ENCODE measurements at places on chromosomes 11 and 22. TPM values are rescaled to one million over a fixed set of nuclear protein-coding genes. Genes with fewer than 3 reads are reported as not detected.

PANX2 gene
- total RNA-seq = 2.5 TPM

SCGB1C1 gene
- not detected for total RNA-seq

OR6M1 gene
- total RNA-seq = not detected

OR5M3 gene
- not detected for total RNA-seq

GLYATL1 gene
- 2.7 TPM for total RNA-seq

OOSP2 gene
- total RNA-seq = not detected

DEFB131B gene
- not detected for total RNA-seq

GAL3ST1 gene
- 8.8 TPM for total RNA-seq

- H3K4me1 ChIP-seq = peaks cover 11% of the 10 kb centered on the region
- H3K27me3 ChIP-seq = no peaks in the 10 kb centered on the region
- no peaks in the 10 kb centered on the region for H3K36me3 ChIP-seq
- H3K4me3 ChIP-seq = no peak overlapping the region
- no peak overlapping the region for H3K27ac ChIP-seq
Measured at GRCh38 chr11:82864268-82864667, 36.0 kb downstream of the PRCP start.

DNA sequence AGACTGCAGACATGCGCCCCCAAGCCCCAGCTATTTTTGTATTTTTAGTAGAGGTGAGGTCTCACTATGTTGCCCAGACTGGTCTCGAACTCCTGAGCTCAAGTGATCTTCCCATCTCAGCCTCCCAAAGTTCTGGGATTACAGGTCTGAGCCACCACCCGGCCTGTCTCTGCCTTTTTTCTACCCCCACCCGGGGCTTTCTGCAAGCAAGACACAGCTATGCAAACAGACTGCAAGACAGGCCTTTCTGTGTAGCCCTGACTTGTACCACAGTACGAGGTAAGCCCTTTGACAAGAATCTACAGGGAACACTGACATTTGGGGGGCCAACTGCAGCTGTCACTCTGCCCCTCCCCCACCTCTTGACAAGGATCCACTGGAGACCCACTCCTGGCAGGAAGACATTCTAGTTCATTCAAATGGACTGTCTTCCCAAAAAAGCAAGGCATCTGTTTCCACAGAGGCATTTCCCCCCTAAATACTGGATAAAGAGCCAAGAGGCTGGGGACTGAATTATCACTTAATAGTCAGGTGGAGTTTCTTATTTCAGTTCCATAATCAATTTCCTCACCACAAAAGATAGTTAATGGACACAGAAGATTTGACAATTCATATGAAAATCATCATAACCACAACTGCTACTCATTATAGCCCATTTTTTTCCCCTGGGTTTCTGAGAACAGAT is 118.2 kb downstream of the ABTB2 start:
- no peak overlapping the region for H3K4me3 ChIP-seq
- DNase-seq = no peak
- H3K27me3 ChIP-seq = no peaks in the 10 kb centered on the region

DNA sequence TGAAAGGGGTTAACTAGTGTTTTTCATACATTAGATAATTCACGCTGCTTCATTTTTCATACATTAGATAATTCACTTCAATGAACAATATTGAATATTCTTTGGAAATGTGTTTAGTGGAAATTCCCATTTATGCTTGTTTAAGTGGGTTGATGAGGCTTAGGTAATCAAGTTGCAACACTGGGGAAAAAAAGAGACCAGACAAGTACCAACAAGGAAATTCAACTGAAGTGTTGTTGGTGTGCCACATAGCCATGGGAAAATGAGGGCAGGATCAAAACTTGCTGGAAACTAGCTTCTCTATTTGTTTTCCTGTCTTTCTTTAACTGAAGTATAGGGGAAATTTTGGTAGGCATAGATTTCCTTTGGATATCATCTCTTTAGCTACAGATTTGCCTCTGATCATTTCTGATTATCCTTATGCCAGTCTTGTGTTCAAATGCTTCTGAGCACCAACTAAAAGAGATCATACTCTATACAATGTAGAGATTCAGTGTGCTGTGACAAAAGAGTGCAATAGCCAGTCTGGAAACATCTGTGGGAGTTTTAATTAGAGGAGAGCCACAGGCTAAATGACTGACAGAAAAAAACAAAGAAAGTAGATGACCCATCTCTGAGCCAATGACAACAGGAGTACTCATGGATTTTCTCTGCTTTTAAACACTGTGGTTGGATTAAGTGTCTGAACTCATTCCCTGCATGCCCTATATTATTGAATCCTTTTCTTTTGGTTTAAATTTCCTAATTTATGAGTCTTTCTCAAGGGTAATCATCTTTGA is 67.6 kb upstream of the CTSC start:
- no peak for DNase-seq
- no peaks in the 10 kb centered on the region for H3K36me3 ChIP-seq
- H3K27ac ChIP-seq = no peak overlapping the region
- H3K4me1 ChIP-seq = peaks cover 11% of the 10 kb centered on the region
- H3K27me3 ChIP-seq = no peaks in the 10 kb centered on the region

DNA sequence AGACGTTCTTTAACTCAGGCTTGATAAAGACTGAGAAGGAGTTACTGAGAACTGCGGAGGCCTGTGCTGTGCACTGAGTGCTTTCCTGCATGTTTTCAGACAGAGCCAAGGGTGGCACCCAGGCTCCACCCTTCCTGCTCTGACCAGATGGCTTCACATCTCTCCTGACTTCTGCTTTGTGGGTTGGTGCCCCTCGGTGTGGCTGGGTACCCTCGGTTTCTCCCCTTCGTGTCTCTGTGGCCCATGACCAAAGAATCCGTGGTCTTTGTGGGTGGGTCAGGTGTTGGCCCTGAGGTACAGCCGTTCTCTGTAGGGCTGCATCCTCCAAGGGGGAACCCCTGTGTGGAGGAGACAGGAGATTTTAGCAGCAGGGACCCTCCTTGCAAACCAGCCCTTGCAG is 34.3 kb downstream of the GRIK4 start:
- peaks cover 13% of the 10 kb centered on the region for H3K4me1 ChIP-seq
- no peak overlapping the region for H3K4me3 ChIP-seq
- H3K36me3 ChIP-seq = no peaks in the 10 kb centered on the region
- no peak for DNase-seq

DNA sequence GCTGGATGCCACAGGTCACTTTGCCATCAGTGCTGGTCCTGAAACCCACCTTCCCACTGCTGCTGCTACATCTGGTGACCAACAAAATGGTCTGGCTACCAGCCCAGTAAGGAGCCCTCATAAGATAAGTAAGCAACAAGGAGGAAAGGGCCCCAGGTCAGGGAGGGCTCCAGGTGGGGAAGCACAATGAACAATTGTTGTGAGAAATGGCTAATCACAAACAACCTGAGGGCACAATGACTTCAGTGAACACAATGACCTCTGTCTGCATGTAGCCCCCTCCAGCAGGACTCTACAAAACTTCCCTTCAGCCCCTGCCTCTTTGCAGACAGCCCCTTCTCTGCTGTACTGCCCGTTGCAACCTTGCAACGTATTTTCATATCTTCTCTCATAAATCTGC is 19.4 kb upstream of the FBLN1 start:
- no peak for DNase-seq
- H3K4me3 ChIP-seq = no peak overlapping the region
- no peaks in the 10 kb centered on the region for H3K27me3 ChIP-seq
- H3K4me1 ChIP-seq = peaks cover 12% of the 10 kb centered on the region

DNA sequence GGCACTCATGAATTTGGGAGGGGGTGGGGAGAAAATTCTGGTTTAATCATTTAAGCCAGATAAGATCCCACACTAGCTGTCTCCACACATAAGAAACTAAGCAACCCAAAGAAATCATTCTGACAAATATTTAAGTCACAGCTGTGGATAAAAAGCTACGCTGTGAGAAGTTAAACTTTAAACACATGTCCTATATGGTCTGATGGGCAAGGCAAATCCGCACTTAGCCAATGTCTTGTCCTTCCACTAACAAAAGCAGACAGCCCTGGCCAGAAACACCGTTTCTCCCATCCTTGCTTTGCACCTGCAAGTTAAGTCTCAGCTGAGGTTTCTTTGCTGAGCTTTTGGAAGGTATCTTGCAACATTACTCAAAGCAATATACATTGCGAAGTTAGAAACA is 68.0 kb downstream of the ETS1 start:
- peaks cover 94% of the 10 kb centered on the region for H3K27me3 ChIP-seq
- DNase-seq = no peak
- no peaks in the 10 kb centered on the region for H3K36me3 ChIP-seq

- H3K27ac ChIP-seq = no peak overlapping the region
- peaks cover 5% of the 10 kb centered on the region for H3K36me3 ChIP-seq
- no peak for DNase-seq
Measured at GRCh38 chr11:16321148-16321547, 35.2 kb downstream of the SOX6 start.

GRCh38 chr11:131388030-131388429 is 17.6 kb downstream of the NTM start:
- no peak for DNase-seq
- no peak overlapping the region for H3K4me3 ChIP-seq
- H3K27me3 ChIP-seq = no peaks in the 10 kb centered on the region
- H3K4me1 ChIP-seq = peaks cover 3% of the 10 kb centered on the region
- no peaks in the 10 kb centered on the region for H3K36me3 ChIP-seq

DNA sequence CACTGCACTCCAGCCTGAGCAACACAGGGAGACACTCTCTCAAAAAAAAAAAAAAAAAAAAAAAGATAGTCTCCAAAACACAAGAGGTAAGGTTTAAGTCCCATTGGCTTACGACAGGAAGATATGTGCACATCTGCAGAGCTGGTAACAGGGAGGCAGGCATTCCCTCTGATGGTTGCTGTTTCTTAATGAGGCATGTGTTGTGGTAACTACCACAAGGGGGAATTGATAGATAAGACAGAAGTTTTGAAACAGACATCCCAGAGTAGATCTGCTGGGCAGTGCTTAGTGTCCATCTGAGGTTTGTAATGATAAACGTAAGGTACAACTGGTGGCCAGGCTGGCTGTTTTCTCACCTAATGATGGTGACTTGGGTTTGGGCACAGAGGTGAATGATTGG is 4.7 kb downstream of the EIF1AD start:
- peak overlapping the region; percentile 81 for H3K4me3 ChIP-seq
- no peak overlapping the region for H3K27ac ChIP-seq
- peaks cover 13% of the 10 kb centered on the region for H3K36me3 ChIP-seq
- H3K4me1 ChIP-seq = peaks cover 13% of the 10 kb centered on the region
- no peak for DNase-seq

DNA sequence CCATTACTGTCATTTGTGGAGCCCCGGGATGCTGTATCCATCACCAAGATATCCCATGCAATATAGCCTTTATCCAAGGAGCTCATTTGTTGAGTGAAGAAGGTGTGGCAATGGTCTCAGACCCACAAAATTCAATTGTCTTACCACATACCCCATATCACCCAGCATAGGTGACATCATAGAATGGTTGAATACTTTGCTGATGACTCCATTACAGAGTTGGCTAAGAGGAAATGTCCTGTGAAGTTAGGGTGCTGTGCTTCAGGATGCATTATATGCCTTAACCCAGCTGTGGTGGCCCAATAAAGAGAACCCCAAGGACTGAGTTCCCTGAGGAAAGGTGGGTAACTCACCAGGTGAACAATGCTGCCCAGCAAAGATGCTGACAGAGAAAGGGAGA is 113.7 kb downstream of the EFCAB6 start:
- H3K27ac ChIP-seq = no peak overlapping the region
- no peaks in the 10 kb centered on the region for H3K36me3 ChIP-seq
- H3K27me3 ChIP-seq = peaks cover 6% of the 10 kb centered on the region

DNA sequence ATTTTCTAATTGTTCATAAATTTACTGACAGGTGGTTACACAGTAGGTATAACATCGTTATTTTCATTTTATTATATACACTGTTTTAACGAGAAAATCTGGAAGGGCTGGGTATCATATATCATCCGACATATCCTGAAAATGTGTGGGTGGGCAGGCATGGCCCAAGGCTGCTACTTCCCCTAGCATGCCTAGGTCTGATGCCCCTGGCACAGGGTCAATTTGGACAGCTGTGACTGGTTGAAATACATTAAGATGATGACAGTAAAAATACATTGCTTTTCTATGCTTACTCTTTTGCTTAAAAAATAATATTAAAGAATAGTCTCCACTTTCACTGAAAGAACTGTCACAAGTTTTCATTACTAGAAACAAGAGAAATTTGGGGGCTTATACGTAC is 908.8 kb downstream of the OPCML start:
- no peaks in the 10 kb centered on the region for H3K27me3 ChIP-seq
- no peak for DNase-seq
- no peak overlapping the region for H3K27ac ChIP-seq

GRCh38 chr11:49995565-49995964 is 13.2 kb upstream of the OR4C12 start:
- DNase-seq = no peak
- H3K4me3 ChIP-seq = no peak overlapping the region
- H3K27ac ChIP-seq = no peak overlapping the region

DNA sequence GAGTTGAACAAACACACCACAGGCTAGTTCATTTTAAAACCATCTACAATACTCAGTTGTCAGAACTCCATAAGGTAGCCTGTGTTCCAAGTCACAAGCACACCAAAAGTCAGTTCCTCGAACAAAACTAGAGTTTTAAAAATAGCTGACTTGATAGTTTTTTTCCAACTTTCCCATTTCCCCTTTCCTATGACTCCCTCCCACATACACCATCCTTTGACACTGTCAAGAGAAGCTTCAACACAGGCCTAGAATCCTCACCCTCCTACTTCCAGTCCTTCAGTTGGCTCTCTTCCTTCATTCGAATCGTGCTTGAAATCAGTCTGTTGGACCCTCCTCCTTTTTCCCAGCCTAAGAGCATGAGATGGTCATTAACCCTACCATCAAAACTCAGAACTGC is 105.7 kb upstream of the AKIP1 start:
- no peak for DNase-seq
- no peak overlapping the region for H3K4me3 ChIP-seq
- no peaks in the 10 kb centered on the region for H3K36me3 ChIP-seq
- H3K27ac ChIP-seq = no peak overlapping the region

DNA sequence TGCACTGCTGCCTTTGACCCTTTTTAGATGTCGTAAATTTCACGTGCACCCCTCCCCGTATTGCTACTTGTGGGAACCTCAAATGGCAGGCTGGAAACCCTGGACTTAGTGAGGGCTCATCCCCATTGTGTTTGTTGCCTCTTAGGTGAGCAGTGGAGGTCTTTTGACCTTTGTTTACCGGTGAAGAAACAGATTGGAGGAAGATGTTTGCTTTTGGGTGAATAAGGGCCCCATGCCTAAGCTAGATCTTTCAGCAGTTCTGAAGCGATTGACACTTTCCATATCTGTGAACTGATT is 782 bp downstream of the SMARCB1 start:
- no peaks in the 10 kb centered on the region for H3K27me3 ChIP-seq
- H3K36me3 ChIP-seq = no peaks in the 10 kb centered on the region
- peaks cover 31% of the 10 kb centered on the region for H3K4me1 ChIP-seq
- H3K27ac ChIP-seq = peak overlapping the region; percentile 90

DNA sequence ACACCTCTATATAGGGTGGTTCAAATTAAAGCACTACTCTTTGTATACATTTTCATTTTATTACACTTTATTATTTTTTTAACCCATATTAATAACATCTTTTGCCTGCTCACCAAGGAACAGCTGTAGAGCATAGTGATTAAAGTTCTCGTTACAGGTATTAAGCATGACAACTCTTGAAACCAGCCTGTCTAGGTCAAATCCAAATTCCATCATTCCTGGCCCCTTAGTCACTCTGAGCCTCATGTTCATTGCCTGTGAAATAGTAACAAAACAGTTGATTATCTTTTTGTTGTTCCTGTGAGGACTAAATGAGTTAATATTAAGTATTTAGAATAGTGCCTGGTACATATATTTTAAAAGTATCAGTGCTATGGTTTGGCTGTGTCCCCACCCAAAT is 334.5 kb downstream of the RAB38 start:
- no peaks in the 10 kb centered on the region for H3K27me3 ChIP-seq
- no peak for DNase-seq
- no peaks in the 10 kb centered on the region for H3K36me3 ChIP-seq
- H3K4me1 ChIP-seq = peaks cover 5% of the 10 kb centered on the region
- H3K4me3 ChIP-seq = no peak overlapping the region
